ENCODE measurements at places on chromosomes 7 and 10.

- no peak for DNase-seq
These were observed 154.7 kb downstream of the PTPN20 start for GRCh38 chr10:47065903-47066302.

GRCh38 chr10:132102717-132103110, 37.0 kb downstream of the JAKMIP3 start:
- no peak for DNase-seq

- DNase-seq = no peak
These were observed 7.2 kb downstream of the TNS3 start for GRCh38 chr7:47574482-47575329.

- DNase-seq = no peak
These were observed 56.0 kb downstream of the COL26A1 start for GRCh38 chr7:101418694-101419093.

DNA sequence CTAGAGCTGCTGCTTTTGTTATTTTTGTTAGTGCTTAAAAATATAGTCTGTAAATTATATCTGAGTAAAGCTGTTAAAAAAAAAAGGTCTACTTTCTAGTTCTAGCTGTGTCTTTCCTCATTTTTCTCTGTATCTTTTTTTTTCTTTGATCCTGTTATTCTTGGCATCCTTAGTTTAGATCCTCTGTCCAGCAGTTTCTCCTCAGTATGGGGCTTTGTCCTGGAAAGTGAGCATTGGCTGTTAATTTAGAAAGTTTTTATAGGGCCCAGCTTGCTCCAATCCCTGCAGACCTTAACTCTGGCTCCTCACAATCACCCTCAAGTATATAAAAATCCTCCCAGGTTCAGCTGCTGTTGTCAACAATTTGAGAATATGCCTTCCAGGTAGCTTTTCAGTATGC, 23.5 kb downstream of the DDX50 start:
- no peak for DNase-seq

DNA sequence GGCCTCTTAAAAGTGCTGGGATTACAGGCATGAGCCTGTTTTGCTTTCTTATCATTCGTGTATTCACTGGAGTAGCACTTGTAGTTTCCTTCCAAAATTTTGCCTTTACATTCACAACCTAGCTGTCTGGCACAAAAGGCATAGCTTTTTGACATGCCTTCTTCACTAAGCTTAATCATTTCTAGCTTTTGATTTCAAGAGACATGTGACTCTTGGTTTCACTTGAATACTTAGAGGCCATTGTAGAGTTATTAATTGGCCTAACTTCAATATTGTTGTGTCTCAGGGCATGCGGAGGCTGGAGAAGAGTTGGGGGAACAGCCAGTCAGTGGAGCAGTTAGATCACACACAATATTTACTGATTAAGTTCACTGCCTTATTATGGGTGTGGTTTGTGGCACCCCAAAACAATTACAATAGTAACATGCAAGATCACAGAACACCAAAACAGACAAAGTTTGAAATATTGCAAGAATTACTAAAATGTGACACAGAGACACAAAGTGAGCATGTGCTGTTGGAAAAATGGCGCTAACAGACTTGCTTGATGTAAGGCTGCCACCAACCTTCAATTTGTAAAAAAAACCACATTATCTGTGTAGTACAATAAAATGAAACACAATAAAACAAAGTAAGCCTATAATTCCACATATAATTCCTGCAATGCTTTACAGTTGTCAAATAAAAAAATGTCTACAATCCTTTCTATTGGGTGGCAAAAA, 43.1 kb downstream of the BRAF start:
- no peak for DNase-seq

DNA sequence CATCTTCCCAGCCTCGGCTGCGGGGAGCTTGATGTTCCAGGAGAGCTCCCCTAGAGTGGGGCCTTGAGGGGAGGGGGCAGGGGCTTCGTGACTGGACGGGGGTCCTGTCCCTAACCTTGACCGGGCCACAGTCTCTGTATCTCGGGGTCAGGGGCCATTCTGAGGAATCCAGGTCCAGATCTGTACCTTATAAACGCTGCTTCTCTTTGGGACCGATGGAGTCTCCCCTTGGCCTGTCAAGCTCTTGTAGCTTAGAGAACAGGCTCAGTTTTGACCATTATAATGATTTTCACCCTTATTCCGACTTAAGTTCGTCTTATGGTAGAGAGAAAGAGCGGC, 831 bp downstream of the ZKSCAN5 start:
- no peak for DNase-seq

DNA sequence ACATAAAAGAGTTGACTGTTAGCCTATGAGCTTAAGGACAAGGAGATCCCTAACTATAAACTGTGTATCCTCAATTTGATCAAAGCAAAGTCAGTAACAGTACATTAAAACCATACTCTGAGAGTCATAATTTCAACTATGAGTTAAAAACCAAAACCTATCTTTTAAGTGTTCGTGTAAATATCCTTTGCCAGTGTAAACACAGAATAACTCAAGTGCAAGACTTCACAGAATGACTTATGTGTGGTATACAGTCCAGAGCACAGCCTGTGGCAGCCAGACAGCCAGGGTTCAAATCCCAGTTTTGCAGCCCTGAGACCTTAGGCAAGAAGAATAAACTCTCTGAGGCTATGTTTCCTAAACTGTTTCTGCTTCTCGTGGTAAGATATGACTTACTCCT, 30.3 kb upstream of the NEBL start:
- DNase-seq = no peak

GRCh38 chr7:94654783-94655125, 1.2 kb downstream of the SGCE start:
- DNase-seq = no peak

GRCh38 chr7:8411103-8411502, 22.3 kb upstream of the NXPH1 start:
- no peak for DNase-seq

DNA sequence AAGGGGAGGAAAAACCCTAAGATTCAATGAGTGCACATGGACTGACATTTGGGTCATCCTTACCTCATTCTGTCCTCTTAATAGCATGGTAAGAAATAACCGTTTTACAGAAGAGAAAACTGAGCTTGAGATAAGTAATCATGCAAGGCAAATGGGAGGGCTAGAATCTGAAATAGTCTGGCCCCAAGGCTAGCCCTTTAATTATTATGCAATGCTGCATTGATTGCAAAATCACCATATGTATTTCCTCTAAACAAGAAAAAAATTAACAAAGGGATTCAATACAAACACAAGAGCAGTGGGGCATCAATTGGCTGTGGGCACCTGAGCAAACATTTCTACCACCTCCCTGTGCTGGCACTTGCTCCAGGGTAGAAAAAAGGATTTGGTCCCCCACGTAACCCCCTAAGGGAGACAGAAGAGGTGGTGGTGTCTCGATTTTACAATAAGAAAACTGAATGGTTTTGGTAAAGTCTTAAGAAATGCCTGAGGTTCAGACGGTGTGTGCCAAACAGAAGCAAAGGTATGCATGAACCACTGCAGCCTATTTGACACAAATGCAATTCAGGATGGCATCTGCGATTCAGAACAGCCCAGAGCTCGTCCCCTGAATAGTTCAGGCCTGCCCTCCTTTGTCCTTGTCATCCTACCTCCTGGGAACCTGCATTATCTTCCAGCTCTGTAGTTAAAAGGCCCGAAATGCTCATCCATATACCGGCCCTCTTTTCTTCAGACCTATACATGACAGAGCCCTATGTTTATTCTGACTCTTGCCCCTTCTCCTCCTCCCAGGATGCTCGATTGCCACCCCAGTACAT, 23.6 kb downstream of the PIP4K2A start:
- DNase-seq = no peak

DNA sequence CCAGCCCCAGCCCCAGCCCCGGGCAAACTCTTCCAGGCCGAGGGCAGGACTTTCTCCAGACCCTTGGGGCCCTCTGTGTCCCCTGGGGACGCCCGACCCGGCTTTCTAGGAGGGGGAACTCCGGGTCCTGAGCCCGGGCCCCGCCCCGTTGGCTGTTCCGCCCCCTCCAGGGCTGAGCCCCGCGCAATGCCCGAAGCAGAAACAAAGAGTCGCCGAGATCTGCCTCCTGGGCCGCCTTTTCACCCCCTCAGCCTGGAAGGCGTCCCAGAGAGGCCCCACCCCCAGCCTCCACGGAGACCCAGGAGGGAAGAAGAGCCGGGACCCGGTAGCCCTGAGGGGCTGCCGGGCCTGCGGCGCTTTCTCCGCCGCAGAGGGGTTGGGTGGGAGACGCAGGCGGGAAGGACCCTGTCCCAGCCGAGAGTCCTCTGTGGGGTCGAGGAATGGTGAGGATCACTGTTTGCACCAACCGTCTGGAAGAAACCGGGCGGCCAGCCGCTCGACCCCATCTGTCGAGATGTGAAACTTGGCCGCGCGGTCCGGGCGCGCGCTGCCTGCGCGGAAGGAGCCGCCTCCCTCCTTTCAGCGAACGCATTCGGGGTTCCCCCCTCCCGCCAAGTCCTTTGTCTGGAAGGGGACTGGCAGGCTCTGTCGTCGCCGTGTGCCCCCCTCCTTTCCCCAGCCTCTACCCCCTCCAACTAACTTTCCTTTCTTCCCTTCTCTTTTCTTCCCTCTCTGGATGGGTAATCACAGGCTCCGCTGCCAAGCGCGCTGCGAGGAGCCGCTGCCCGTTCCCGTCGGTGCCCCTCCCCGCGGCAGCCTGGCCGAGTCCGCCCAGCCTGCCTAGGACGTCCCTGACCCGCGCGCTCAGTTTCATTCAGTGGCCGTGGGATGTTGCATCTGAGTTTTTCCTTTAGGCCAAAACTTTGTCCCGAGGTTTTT, 10.2 kb downstream of the EN2 start:
- no peak for DNase-seq

DNA sequence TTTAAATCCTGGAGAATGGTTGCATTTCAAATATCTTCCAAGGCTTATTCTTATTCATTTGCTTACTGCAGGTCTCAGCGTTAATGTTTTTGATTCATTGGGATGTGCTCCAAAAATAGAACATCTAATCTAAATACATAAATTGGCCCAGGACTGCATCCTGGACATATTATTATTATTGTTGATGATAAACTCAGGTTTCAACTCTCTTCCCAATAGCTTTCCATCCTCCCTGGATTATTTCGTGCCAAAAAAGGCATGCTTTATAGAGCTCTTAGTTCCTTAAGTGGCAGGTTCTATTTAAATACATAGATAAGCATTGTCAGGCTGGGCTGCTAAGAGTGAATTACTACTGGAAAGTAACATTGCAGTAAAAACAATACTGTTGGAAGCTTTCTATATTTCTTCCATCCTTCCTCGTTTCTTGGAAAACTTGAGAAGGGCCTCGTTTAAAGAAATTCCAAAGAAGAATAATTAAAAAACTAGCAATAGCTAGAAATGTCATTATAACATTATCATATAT, 14.7 kb upstream of the PRKAR2B start:
- DNase-seq = no peak

- no peak for DNase-seq
These were observed 134.9 kb downstream of the SAMD9 start for GRCh38 chr7:92982928-92983327.

- no peak for DNase-seq
These were observed 118.1 kb upstream of the ADCY1 start for GRCh38 chr7:45456105-45456504.

DNA sequence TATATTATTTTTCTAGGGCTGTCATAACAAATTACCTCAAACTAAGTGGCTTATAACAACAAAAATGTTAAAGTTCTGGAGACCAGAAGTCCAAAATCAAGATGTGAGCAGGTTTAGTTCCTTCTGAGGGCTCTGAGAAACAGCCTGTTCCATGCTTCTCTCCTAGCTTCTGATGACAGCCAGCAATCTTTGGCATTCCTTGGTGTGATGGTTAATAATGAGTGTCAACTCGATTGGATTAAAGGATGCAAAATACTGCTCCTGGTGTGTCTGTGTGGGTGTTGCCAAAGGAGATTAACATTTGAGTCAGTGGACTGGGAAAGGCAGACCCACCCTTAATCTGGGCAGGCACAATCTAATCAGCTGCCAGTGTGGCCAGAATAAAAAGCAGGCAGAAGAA, 26.3 kb upstream of the TNKS2 start:
- DNase-seq = no peak

GRCh38 chr10:43985941-43986340, 337.3 kb upstream of the ZNF32 start:
- DNase-seq = no peak

DNA sequence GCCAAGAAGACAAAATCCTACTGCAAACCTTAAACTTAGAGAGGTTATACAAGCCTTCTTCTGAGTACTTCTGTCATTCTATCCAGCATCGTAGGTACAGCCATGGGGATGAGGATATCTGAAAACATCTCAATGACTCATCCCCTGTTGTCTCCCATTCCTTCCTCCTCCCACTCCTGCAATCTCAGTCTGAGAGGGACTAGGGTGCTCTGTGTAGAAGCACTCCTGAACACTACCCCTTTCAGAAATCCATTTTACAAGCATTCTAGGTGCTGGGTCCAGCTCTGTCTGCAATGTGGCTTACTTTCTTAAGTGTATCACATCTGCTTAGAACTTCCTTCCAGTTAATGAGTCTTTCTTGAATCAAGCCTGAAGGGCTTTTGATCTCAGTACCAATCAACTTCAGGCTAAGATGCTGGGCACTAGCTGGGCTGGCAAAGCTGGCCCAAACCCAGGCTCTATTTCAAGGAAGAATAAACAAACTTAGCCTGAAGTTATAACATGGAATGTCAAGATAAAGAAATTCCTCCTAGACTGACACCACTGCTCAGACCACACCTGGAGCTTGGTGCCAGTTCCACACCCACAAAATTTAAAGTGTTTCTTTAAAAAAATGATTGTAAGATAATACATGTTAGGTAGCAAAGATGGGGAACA, 270.3 kb upstream of the AOAH start:
- no peak for DNase-seq

DNA sequence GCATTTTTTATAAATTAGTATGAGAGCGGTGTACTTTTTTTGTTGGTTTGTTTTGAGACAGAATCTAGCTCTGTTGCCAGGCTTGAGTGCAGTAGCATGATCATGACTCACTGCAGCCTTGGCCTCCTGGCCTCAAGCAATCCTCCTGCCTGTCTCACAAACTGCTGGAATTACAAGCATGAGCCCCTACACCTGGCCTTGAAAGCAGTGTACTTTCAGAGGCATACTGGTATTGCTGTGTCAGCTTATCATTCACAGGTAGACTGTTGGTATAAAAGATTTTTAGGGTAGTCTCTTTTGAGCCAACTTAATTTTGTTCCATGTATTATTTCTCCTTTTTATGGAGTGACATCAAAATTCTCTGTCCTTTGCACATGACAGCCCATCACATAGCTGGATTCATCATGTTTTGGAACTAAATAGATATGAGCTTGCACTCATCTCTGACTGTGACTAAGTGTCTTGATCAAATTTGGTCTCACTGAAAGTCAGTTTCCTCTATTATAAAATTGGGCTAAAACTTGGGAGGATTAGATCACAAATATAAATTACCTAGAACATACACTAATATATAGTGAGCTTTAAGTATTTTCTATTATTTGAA, 12.4 kb downstream of the GNAT3 start:
- no peak for DNase-seq

GRCh38 chr7:4712281-4713182, 30.4 kb downstream of the FOXK1 start:
- no peak for DNase-seq

- DNase-seq = no peak
These were observed 394.4 kb downstream of the CALN1 start for GRCh38 chr7:72017756-72018155.

All from CD4-positive, alpha-beta T cell treated with Interleukin-15 for 4 hours (primary cell).